ENCODE measurements at places on chromosomes 11 and 22.

GRCh38 chr11:123481640-123482039 is 51.6 kb downstream of the GRAMD1B start:
- no peak for DNase-seq

DNA sequence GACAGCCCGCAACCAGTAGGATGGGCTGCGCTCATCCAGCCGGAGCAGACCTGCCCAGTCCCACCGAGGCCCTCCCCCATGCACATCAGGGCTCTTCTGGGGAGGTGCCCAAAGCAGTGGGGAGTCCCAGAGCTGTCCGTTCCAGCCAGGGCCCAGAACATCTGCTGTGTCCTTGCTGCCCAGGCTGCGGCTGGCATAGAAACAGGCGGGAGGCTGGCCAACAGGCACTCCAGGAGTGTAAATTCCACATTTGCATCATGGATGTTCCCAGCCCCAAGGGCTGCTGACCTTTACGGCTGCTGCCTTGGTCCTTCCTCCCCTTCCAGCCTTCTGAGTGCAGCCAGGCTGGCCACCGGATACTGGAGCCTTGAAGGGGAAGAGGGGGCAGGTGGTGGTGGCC is 30.0 kb upstream of the SYT7 start:
- no peak for DNase-seq

GRCh38 chr11:2808850-2809846 is 76.4 kb downstream of the CDKN1C start:
- no peak for DNase-seq

GRCh38 chr11:35647421-35648093 is 15.0 kb upstream of the TRIM44 start:
- DNase-seq = no peak

Data from Peyer's patch (tissue), 4 donors.